GM23248 (cell line): ENCODE measurements at places on chromosomes 3 and 15.

DNA sequence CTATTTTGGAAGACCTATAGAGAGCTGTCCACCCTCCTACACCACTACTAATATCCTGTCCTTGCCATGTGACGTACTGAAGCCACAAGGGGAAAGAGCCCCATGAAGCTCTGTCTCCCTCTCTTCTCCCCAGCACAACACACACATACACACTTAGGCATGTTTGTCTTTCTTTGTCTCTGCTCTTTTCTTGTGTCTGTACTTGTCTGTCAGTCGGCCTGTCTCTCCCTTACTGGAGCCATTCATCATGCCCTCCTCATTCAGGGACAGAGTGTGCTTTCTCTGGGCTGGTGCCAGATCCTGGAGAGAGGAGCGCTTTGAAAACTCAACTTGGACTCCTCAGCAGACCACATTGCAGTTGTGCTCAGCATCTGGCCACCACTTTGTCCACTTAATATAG, 47.6 kb downstream of the PSMD6 start:
- DNase-seq, result peak; percentile 57

DNA sequence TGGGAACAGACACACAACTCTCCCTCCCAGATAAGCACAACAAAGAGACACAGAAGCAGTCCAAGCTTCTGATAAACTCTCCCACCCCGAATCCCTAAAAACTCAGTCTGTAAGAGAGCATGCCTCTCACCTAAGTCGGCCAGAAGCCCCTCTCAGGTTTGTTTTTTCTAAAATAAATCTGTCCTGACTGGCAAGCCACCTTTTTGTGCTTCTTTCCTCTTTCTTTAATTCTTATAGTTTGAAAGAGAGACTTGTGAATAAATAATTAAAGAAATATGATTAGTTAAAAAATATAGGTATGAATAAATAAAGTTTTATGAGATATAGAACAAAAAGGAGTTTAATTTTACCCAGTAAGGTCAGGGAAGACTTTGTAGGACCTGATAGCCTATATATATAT, 329.0 kb upstream of the SLCO3A1 start:
- DNase-seq, result no peak

DNA sequence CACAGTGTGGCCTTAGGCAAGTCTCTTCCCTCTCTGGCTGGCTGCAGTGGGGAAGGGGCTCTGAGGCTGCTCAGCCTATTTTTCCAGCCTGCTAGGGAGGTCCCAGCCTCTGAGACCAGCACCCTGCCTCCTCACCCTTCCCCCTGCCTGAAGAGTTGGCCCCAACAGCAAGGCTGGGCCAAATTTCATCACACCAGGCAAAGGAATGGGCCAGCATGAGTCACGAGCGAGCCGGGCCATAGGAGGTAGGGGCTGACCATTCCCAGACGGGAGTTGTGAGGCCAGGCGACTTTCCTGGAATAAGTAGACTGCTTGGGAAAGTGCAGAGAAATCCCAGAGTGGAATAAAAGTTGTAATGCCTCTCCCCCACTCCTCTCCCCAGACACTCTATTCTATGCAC, 5.7 kb upstream of the FBLN2 start:
- DNase-seq, result peak; percentile 97

DNA sequence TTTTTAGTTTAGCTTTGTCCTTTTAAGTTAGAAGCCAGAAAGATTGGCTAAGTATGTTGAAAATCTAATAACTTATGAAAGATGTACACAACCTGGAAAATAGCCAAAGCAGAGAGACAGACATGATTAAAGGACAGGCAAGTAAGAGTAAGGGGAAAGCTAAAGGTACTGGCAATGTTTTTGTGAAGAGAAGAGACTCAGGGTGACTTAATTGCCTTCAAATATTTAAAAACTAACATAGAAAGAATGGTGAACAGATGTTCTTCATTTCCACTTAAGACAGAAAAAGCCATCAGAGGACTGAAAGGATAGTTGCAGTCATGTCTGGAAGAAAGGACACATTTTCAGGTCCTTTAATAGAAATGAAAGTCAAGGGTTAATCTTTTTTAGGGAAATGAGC, 68.8 kb downstream of the ZNF385D start:
- DNase-seq, result peak; percentile 31

- DNase-seq, result peak; percentile 1
These were observed 147.1 kb upstream of the LPP start for GRCh38 chr3:188006726-188007393.

GRCh38 chr15:74196175-74196574, 6.4 kb downstream of the STRA6 start:
- peak; percentile 98 for DNase-seq

GRCh38 chr3:136698361-136698760, 53.8 kb downstream of the STAG1 start:
- DNase-seq, result no peak

- DNase-seq, result no peak
These were observed 768.6 kb upstream of the GOLIM4 start for GRCh38 chr3:168864107-168865021.

DNA sequence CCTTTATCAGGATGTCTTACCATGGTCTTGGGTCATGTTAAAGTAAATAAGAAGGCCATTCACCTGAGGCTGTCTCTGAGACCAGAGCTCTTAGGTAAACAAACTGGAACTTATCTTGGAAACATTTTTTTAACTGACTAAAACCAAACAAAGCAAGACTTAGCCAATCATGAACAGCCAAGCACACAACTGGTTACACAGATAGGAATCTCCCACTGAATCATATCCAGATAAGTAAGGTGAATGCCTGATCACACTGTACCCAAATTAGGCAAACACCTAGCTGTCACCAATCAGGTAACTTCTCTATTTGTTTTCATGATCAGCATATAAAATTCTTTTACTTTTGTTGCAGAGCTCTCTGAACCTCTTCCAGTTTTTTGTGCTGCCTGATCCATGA, 205.4 kb downstream of the CNTN3 start:
- DNase-seq, result no peak

DNA sequence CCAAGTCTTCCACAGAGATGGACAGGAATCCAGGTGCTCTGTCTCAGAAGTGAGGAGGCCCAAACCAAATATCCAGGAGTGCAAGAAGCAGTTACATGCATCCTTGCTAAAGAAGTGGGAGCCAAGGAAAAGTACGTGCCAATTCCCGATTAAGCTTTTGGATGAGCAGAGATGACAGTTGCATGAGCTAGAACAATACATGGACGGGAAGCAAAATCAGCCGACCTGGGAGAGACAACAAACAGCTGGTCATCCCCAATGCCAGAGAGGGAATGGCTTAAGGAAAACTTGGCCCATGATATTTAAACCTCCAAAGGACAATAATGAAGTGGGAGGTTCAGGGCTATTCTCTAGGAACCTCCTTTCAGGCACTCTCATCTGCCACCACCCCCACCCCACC, 86.0 kb upstream of the ABHD17C start:
- no peak for DNase-seq

DNA sequence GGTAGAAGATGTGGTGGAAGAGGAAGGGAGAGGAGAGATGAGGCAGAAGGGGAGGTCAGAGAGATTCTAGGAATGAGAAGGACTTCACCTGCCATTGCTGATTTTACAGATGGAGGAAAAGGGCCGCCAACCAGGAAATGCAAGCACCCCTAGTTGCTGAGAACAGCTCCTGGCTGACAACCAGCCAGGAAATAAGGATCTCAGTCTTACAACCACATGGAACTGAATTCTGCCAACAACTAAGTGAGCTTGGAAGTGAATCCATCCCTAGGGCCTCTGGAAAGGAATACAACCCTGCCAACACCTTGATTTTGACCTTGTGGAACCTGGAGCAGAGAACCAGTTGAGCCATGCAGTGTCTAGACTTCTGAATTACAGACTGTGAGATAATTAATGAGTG, 86.6 kb downstream of the EDEM1 start:
- DNase-seq, result no peak

DNA sequence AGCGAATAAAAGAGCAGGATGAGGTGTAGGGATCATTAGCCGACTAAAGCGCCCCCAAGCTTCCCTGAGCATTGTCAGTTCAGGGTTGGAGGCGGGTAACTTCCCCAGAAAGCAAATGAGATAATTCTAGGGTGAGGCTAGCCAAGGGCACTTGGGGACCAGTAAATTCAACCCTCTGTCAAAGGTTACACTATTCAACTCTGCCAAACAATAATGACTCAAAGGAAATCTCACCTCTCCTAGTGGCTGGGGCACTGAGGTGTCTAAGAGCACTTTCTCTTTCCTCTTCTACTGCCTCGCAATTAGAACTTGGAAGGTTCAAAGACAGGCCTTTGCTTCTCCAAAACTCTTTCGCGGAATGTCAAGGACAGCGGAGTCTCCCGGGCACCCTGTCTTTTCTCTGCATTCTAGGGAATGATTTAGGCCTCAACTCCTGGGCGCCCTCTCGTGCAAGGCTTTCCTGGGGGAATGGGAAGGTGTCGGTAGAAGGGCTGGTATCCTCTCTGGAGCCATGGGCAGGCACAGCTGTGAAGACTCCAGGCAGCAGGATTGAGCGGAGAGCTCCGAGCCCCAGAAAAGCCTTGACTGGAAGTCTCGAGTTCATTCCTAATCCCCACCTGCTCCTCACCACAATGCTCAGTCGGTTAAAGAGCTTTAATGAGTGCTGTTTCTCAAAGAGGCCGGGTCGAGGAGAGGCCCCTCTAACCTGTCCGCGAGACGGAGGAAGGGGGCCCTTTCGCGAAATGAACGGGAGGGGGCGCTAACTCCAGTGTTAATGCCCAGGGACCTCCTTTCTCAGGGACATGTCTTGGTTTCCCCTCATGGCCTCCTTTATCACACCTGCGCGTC, 21.9 kb downstream of the ZIC4 start:
- DNase-seq, result no peak

GRCh38 chr15:44711743-44712345, 527 bp downstream of the B2M start:
- DNase-seq, result peak; percentile 74

DNA sequence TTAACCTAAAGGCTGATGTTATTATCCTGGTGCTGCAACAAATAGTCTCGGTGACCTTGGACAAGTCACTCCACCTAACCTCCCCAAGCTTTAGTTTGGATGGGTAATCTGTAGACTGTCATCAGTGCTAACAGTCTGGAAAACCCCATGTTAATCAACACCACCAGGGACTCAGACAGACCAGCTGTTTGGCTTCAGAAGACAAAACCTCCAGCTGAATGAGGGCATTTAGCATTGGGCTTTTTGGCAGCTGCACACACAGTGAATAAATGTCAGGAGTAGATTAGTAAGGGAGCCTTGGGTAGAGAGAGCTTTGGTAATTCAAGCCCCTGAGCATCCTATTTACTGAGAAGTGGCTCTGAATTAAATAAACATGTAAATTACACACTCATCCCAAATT, 24.9 kb upstream of the C3orf80 start:
- no peak for DNase-seq

GRCh38 chr3:52005571-52005986, 9.9 kb upstream of the RPL29 start:
- DNase-seq, result peak; percentile 85

DNA sequence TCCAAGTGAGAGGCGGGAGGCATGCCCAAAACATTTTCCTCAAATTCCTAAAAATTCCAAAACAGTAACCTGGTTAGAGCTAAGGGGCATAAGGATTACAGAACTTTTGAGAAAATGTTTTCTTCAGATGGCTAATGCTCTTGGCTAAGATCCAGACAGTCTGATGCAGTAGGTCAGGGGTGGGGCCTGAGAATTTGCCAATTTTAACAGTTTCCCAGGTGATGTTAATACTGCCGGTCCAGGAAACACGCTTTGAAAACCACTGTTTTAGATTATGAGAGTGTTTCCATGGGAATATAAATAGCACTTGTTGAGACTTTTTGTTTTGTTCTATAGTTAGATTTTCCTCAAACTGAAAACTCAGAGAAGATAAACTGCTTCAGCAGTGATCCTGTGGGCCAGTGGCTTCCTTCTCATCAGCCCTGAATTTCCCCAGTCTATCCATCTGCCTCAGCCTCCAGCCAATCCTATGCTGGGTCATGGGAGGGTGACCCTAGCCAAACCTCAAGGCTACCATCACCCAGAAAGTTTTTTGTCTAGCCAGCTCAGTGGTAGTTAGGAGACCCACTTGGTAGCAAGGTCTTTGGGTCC, 71.6 kb upstream of the ACP3 start:
- DNase-seq, result peak; percentile 72

- DNase-seq, result peak; percentile 20
These were observed 968 bp upstream of the TMEM266 start for GRCh38 chr15:76058714-76059319.

GRCh38 chr3:141239511-141240281, 8.1 kb downstream of the PXYLP1 start:
- DNase-seq, result no peak

GRCh38 chr15:64571857-64572291, 111.5 kb downstream of the ZNF609 start:
- DNase-seq, result no peak

DNA sequence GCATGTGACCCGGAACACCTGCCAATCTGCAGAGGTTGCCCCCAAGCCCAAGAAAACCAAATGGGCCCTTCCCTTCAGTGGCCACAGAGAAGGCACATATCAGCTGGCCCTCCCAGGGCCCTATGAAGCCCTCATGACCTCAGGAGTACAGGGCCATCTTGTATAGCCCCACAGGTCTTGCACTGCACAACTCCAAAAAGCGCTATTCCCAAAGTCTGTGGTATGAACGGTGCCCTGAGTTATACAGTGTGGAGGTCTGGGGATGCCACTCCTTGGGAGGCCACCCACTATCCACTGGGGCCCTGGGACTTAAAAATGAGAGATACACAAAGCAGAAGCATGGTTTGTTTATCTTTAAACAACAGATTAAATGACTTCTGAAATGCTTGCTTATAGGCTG, 61.5 kb downstream of the CAPN7 start:
- DNase-seq, result no peak

GRCh38 chr3:6721491-6721890, 139.4 kb upstream of the GRM7 start:
- DNase-seq, result no peak

DNA sequence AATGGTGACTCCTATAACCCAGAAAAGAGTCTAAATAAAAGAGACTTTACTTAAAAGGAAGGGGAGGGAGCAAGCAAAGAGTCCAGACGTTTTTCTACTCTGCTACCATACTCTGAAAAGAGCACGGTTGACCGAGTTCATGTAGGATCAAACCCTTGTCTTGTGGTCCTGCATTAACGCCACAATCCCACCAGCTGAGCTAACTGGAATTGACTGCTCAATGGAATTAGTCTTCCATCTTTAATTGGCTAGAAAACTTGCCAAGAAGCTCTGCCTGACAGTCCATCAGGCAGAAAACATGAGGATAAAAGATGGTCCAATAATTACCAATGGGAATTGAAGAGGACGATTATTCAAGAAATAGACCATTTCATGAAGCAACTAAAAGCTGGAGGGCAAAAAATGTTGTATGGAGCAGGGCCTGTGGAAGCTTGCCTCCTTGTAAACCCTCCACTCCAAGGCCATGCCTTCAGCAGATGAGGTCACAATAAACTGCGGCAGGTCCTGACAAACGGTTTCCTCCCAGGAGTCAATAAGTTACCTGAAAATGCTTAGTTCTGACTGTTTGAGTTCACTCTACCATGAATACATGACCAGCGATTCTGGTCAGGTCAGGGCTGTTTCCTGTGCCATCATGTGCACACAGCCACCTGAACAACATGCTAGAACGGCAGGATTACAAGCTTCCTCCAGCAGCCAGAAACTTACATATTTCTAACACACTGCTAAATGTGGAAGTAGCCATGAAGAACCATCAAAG, 35.6 kb upstream of the ARHGEF3 start:
- DNase-seq, result no peak
